Anterior cingulate cortex (tissue), 58 donors: ENCODE measurements at places on chromosomes 4 and X.

DNA sequence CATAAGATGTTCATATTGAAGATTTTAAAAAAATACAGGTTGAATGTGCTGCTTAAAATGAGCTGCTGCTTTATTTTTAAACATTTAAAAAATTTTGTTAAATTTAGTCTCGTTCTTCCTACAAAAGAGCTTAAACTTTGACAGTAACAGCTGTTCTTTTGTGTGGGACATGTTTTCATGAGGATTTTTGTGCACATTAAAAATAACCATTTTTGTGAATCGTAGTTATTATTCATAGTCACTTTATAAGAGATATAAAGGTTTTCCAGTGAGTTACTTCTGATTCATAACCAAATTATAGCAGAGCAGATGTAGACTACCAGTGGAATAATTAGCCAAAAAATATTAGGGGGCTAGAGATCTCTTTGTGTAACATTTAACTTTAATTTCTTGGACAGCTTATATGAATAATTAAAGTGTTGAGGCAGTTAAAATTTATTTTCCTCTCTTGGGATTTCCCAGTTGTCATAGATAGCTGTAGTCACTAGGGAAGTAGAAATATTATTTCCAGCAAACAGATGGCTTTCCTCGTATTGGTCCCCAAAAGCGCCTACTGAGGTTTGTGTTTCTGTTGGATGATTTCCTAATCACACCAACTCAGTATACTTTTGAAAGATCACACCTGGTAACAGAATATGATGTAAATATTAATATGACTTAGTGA lies 24.2 kb downstream of the RBPJ start:
- no peak for DNase-seq

GRCh38 chr4:61541459-61541858 lies 341.3 kb downstream of the ADGRL3 start:
- no peak for DNase-seq

GRCh38 chrX:137067147-137067546 lies 33.4 kb upstream of the GPR101 start:
- no peak for DNase-seq

DNA sequence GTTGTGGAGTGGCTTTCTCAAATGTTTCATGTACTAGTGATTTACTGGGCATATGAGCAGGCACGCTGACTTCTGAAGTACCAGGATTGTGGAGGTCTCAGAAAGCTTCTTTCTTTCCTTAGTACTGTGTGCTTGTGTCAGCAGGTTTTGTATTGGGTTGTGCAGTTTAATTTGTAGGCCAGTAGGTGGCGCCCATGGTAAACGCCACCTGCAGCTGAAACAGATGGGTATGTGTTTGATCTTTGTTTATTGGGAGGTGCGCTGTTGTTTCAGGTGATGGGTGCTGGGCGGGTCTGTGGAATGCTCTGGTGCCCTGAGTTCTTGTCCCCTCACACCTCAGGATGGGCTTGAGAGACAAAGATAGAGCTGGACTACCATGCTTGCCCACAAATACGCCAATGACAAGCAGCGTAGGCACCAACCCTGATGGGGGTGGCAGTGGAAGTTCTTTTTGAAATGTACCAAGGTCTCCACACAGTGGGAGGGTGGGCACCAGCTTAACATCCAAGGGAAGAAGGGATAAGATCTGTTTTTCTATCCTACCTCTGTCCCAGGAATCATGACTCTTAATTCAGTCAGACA lies 141.5 kb downstream of the RPS6KA6 start:
- no peak for DNase-seq

- no peak for DNase-seq
Measured at GRCh38 chrX:71224098-71224708, 1.2 kb downstream of the GJB1 start.

DNA sequence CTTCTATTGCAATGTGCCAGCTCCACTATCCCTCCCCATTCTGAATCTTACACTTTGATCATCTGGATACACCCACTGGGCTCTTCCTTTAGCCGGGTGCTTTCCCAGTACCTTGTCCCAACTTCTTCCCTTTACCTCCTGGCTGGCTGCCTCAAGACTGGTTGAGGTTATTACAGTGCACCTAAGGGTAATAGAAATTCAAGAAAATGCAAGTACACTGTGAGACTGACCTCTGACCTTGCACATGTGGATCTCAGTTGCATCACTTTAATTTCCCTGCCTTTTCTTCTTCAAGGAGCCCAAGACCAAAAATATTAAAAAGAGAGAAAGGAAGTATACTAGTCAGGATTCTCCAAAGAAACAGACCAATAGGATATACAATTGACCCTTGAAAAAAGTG lies 53.9 kb upstream of the NOCT start:
- no peak for DNase-seq

DNA sequence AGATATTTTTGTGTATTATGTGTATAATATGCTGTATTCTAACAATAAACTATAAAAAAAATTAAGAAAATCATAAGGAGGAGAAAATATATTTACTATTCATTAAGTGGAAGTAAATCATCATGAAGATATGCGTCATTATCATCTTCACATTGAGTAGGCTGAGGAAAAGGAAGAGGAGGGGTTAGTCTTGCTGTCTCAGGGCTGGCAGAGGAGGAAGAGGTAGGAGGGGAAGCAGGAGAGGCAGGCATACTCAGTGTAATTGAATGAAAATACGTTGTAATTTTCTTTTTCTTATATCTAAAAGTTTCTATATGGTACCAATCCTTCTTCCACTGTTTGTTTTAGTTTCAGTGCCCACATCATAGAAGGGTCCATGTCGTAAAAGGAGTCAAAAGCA lies 9.8 kb upstream of the TMEM185A start:
- DNase-seq, result no peak

GRCh38 chr4:7005571-7005970 lies 37.6 kb upstream of the TADA2B start:
- no peak for DNase-seq

- no peak for DNase-seq
Measured at GRCh38 chr4:186787536-186787935, 63.9 kb upstream of the FAT1 start.
